ENCODE measurements at places on chromosomes 3 and 15. TPM values are rescaled to one million over a fixed set of nuclear protein-coding genes. Genes with fewer than 3 reads are reported as not detected.

GRCh38 chr3:188362405-188362831 lies 208.5 kb downstream of the LPP start:
- DNase-seq, result no peak

DNA sequence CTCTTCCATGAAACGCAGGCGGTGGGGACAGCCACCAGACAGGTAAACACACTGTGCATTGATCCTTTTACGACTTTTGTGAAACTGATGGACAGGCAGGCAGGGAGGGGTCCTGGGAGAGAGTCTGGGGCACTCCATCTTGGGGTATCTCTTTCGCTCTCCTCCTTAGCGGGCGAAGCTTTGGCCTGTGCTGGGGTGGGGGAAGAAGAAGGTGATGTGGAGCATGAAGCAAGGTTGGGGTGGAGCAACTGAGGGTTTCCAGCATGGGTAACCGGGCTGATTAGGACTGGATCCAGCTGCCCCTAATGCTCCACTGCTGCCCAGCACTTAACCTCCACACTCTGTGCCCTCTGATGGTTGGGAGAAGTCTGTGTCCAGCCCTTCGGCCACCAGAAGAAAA lies 25.6 kb downstream of the MUC20 start:
- DNase-seq, result no peak

DNA sequence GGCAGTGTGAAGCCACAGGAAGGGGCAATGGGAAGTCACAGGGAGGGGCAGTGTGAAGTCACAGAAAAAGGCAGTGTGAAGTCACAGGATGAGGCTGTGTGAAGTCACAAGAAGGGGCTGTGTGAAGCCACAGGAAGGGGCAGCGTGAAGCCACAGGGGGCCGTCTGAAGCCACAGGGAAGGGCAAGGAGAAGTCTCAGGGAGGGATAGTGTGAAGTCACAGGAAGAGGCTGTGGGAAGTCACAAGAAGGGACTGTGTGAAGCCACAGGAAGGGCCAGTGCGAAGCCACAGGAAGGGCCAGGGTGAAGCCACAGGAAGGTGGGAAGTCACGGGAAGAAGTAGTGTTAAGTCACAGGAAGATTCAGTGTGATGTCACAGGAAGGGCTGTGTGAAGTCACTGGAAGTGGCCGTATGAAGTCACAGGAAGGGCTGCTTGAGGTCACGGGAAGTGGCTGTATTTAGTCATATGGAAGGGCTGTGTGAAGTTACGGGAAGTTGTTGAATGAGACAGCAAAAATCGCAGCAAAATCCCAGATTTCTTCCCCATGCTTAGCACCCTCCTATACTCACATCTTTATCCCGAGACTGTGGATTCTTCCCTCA lies 38.6 kb downstream of the GASK1A start:
- DNase-seq, result no peak

GRCh38 chr3:50194903-50195500 lies 3.6 kb downstream of the GNAT1 start:
- no peak for DNase-seq

GRCh38 chr3:182435860-182436259 lies 357.4 kb upstream of the ATP11B start:
- DNase-seq, result no peak

- DNase-seq, result no peak
These were observed 16.5 kb downstream of the CCDC66 start for GRCh38 chr3:56573501-56573900.

GRCh38 chr3:125128861-125129501 lies 73.2 kb upstream of the HEG1 start:
- DNase-seq, result no peak

DNA sequence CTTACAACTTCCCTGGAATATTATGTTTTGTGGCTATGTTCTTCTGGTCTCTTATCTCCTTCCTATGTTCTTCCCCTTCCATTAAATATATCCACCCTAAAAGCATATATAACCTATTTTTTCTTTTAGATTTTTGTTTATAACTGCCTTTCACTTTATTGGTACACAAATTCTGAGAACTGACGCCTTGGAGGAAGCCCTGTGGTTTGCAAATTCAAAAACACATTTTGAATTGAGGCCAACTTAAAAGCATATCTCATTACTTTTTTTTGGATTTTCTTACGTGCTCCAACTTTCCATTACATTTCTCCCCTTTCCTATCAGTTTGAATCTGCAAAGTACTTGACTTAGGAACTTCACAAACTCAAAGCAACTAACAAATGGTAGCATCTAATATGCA lies 15.3 kb upstream of the COLQ start:
- no peak for DNase-seq

GRCh38 chr3:46239952-46240351 lies 2.3 kb upstream of the CCR3 start:
- no peak for DNase-seq

DNA sequence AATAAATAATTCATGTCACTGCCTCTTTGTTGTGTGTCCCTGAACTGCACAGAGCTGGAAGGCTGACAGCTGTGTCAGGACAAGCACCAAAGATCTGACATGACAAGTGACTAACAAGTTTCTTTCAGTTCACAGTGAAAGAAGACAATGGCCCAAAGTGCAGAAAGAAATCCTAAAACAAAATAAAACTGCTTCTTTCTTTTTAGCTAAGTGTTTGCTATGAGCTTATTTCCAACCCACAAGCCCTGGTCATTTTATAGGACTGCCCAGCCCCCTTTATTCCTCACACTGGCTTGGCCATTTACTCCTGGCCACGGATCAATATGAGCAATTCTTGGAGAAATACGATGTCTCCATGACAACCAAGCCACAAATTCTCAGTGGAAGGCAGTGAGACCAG lies 238.5 kb downstream of the WDR72 start:
- no peak for DNase-seq

DNA sequence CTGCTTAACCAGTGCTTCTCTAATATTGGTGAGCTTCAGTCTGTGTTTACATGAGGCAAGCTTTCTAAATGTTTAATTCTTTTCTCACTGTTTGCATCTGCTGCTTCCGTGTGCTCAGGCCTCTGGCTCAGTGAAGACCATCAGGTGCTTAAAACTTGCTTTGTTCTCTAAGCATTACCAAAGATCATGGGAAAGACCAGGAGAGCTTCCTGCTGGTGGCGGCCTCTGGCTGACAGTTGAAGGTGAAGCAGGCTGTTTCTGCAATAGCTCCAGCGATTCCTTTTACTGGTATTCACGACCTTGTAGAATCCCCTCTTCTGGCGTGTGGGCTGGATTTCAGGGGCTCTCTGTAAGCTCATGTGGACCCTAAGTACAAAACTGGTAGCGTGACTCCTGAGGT lies 45.1 kb downstream of the EDEM1 start:
- DNase-seq, result no peak

- DNase-seq, result no peak
These were observed 90.7 kb downstream of the KLHL25 start for GRCh38 chr15:85704066-85704465.

DNA sequence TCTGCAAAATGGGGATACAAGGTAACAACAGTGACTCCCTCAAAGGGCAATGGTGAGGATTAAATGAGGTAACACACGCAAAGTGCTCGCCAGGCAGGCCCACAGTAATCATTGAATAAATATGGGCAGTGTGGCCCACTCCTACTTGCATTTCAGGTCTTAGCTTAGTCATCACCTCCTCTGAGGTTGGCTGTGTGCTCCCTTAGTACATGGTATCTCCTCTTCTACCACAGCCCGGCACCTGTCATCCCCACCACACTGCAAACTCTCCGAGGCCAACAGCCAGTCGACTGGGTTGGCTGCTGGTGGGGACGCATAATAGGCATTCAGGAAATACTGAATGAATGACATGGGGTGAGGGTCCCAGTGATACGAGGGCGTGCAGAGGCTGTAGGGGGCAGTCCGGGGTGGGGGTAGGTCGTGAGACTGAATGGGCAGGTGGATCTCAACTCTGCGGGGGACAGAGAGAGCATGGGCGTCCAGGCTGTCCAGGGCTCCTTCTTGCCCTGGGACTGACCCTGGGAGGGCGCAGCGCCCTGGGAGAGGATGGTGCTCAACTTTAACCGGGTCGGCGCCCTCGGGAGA lies 375 bp upstream of the MYZAP start:
- no peak for DNase-seq

- no peak for DNase-seq
These were observed 69.8 kb downstream of the TNFAIP8L3 start for GRCh38 chr15:51024735-51025453.

Gene ST8SIA2
- not detected for total RNA-seq

Gene CPLX3
- not detected for total RNA-seq

Gene KCNH8
- total RNA-seq, result 0.91 TPM

Gene CTXND1
- total RNA-seq, result 0.94 TPM

Gene TMEM212
- total RNA-seq, result not detected

Gene TTBK2
- total RNA-seq, result 8.5 TPM

Gene STRA6
- 1.3 TPM for total RNA-seq

Gene RPL15
- total RNA-seq, result 1,455 TPM

Gene NANOGP8
- 0.78 TPM for total RNA-seq

Gene MASP1
- total RNA-seq, result 1.0 TPM

Gene LMAN1L
- total RNA-seq, result 0.14 TPM

Gene SLC2A2
- total RNA-seq, result 0.59 TPM

Measured in pancreas (tissue), 10 donors.